Muscle of back (tissue), 13 donors: ENCODE measurements at places on chromosomes 2 and 18. TPM values are rescaled to one million over a fixed set of nuclear protein-coding genes. Genes with fewer than 3 reads are reported as not detected.

DNA sequence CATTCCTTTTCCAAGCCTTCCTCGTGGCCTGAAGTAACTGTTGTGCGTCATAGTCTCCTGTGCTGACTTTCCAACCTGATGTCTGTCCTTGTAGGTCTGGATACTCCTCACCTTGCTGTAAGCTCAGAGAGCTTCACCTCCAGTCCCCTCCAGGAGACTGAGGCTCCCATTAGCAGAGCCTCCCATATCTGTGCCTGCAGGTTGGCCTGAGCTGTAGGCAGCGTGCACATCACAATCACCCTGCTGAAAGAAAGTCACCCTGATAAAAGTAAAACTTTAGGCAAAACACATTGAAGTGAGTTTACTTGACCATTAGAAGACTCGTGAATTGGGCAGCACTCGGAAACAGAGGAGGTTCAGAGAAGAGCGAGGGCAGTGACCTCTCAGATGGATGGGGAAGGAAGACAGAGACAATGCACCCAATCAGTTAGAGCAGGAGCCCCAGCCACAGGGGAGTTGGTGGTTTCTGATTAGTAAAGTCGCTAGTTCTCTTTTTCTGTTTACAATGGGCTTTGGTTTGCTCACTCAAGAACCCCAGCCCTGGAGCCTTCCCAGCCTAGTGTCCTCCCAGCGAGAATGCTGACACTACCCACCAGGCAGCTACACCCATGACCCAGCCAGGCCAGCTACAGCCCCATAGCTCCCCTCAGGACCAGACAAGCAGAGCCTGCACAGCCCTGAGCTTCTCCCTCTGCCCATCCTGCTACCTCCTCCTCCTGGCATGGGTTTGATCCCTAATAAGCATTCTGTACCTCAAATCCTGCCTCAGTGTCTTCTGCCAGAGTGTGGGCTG lies 12.1 kb upstream of the TPO start:
- DNase-seq, result no peak

- peak; percentile 57 for DNase-seq
These were observed 231.9 kb downstream of the DYSF start for GRCh38 chr2:71685073-71685848.

DNA sequence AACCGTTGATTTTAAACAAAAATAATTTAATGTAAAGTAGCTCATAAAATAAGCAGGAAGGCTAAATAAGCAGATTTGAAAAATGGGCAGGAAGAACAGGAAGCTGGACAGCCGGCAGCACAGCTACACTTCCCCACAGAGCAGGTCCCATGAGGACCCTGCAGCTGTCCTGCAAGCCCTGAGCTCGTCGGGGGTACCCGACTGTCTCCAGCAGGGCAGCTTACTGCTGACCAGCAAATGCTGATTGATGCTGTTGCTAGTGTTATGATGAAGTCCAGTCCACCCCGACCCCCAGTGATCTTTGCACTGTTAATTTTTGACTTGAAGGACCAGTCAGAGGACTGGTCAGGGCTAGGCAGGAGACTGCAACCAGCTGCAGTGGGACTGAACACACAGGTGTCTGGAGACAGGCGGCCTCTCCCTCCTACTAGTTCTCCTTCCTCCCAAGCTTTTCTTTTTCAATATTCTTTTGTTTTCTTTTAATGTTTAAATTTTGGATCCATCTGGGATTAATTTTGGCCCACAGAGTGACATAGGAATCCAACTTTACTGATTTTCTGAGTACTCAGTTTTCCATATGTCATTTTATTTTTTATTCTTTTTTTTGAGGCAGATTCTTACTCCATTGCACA lies 27.7 kb downstream of the POLE4 start:
- DNase-seq, result peak; percentile 22

- DNase-seq, result no peak
These were observed 198.1 kb downstream of the IKZF2 start for GRCh38 chr2:212953170-212953920.

GRCh38 chr2:61425605-61426155 lies 45.2 kb downstream of the USP34 start:
- DNase-seq, result no peak

DNA sequence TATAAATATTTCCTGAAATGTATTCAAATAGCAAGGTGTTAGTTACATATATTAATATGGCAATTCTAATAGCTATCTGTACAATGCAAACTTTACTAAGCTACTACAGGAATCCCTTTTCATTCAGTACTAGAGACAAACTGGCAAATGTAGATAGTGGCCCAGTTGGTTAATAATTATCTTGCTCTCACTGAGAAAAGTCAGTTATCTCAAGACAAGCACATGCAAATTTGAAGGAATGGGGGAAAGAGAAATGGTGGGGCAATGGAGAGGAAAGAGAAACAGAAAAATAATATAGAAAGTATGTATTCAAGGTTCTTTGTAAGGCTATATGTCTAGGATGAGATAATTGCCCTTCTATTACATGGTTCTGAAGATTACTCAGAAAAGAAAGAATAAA lies 280.0 kb downstream of the FIGN start:
- DNase-seq, result no peak

DNA sequence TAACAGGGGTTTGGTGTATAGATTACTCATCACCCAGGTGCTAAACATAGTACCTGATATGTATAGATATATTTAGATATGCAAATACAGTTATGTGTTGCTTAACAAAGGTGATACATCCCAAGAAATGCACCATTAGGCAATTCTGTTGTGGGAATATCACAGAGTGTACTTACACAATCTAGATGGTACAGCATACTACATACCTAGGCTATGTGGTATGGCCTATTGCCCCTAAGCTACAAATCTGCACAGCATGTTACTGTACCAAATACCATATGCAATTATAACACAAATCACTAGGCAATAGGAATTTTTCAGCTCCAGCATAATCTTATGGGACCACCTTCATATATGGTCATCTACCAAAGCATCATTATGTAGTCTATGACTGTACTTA lies 43.5 kb upstream of the NPAS2 start:
- no peak for DNase-seq

DNA sequence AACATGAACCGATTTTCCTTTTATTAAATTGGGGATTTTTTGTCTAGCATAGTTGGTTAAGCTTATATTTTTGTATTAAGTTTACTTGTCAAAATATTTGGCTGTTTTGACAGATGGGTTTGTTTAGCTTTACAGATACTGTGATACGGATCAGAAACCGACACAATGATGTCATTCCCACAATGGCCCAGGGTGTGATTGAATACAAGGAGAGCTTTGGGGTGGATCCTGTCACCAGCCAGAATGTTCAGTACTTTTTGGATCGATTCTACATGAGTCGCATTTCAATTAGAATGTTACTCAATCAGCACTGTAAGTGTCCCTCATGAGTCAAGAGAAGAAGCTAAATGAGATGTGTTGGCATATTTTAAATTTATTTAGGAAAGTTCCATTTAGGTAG lies 8.5 kb downstream of the PDK1 start:
- DNase-seq, result no peak

The PDCD1 gene
- polyA plus RNA-seq, result 0.12 TPM

The HES6 gene
- polyA plus RNA-seq, result 16.6 TPM

The ABCG8 gene
- 0.08 TPM for polyA plus RNA-seq

The MOGAT1 gene
- not detected for polyA plus RNA-seq

The UGT1A5 gene
- not detected for polyA plus RNA-seq
